Omental fat pad (tissue), 4 donors: ENCODE measurements at places on chromosomes 12 and 14.

DNA sequence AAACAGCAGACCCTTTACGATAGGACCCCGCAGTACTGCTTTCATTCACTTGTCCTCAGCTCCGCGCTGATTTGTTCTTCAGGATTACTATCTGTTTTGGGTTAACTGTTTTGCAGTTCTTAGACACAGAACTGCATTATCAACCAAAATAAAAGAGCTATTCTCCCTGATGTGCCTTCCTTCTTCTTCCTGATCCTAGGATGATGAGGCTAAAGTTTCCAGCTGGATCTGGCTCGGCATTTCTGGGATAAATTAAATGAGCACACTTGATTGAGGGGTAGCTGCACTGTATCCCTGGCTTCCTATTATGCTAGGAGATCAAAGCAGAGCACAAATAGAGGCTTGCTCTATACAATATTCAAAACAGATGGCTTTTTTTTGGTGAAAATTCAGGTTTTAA lies 165.7 kb downstream of the FBXL14 start:
- DNase-seq, result no peak

GRCh38 chr12:122200541-122201175 lies 2.9 kb upstream of the B3GNT4 start:
- no peak for DNase-seq

GRCh38 chr12:79776111-79776510 lies 85.3 kb upstream of the PAWR start:
- DNase-seq, result no peak

GRCh38 chr12:20142956-20143355 lies 225.4 kb upstream of the PDE3A start:
- no peak for DNase-seq

GRCh38 chr12:52441320-52441911 lies 7.2 kb upstream of the KRT75 start:
- DNase-seq, result no peak

DNA sequence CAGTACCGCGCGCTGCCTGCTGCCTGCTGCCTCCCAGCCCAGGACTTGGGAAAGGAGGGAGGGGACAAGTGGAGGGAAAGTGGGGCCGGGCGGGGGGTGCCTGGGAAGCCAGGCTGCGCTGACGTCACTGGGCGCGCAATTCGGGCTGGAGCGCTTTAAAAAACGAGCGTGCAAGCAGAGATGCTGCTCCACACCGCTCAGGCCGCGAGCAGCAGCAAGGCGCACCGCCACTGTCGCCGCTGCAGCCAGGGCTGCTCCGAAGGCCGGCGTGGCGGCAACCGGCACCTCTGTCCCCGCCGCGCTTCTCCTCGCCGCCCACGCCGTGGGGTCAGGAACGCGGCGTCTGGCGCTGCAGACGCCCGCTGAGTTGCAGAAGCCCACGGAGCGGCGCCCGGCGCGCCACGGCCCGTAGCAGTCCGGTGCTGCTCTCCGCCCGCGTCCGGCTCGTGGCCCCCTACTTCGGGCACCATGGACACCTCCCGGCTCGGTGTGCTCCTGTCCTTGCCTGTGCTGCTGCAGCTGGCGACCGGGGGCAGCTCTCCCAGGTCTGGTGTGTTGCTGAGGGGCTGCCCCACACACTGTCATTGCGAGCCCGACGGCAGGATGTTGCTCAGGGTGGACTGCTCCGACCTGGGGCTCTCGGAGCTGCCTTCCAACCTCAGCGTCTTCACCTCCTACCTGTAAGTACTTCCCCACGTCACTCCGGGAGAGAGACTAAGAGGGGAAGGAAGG lies at the start of gene LGR5:
TSS of gene LGR5 (plus strand) at position 186 of the 732 bp plus-strand sequence. CDS start at position 469, 283 bp downstream.
- DNase-seq, result no peak

DNA sequence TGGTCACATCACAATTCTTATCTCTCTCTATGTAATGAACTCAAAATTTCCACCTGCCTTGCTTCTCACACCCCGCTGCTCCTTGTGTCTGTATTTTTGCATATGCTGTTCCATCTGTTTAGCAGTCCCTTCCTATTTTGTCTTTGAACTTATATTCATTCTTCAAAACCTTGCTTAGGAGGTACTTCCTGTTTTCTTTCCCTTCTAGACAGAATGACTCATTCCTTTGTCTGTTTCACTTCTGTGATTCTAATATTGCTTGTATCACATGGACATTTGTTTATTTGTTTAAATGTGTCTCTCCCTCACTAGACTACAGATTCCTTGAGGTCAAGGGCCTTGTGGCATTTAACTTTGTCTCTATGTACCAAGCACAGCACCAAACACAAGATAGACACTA lies 424.2 kb downstream of the ETNK1 start:
- no peak for DNase-seq

DNA sequence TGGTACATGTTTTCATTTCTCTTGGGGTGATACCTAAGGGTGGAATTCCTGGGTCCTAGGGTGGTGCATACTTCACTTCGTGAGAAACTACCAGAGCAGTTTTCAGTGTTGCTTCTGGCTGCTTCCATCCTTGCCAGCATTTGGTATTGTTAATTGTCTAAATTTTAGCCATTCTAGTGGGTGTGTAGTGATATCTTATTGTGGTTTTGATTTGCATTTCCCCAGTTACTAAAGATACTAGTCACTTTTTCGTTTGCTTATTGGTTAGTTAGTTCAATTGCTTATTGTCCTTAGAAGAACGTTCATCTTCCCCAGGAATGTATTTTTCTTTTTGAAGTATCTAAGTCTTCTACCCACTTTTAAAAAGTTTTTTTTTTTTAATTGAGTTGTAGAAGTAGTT lies 80.2 kb downstream of the ERC1 start:
- DNase-seq, result no peak

- no peak for DNase-seq
Observed at GRCh38 chr14:90519262-90519920, 122.6 kb downstream of the CALM1 start.

GRCh38 chr12:125331342-125332052 lies 266.3 kb downstream of the AACS start:
- DNase-seq, result no peak

- no peak for DNase-seq
Observed at GRCh38 chr14:104681689-104682074, 7.7 kb upstream of the INF2 start.

- no peak for DNase-seq
Observed at GRCh38 chr12:5015711-5016492, 27.8 kb upstream of the KCNA5 start.

DNA sequence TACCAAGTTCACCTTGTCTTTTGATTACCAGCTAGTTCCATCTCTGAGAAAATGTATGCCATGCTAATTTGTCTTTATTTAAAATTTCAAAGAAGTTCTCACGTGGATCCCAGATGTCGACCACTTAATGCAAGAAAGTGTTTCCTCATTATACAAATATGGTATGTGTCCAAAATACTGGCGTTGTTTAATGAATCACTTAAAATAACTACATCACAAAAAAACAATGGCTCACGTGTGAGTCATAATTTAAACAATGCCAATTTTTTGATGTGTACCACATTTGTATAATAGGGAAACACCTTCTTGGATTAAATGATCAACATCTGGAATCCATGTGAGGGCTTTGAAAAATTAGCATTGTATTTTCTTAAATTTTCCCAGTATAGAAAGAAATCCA lies 40.8 kb downstream of the DBX2 start:
- DNase-seq, result no peak

GRCh38 chr14:65190312-65190711 lies 88.0 kb upstream of the MAX start:
- DNase-seq, result no peak

GRCh38 chr12:82124711-82125380 lies 233.3 kb downstream of the CCDC59 start:
- no peak for DNase-seq

GRCh38 chr12:50069069-50069468 lies 11.7 kb downstream of the ASIC1 start:
- DNase-seq, result no peak

- no peak for DNase-seq
Observed at GRCh38 chr12:26187014-26187798, 8.2 kb upstream of the SSPN start.

DNA sequence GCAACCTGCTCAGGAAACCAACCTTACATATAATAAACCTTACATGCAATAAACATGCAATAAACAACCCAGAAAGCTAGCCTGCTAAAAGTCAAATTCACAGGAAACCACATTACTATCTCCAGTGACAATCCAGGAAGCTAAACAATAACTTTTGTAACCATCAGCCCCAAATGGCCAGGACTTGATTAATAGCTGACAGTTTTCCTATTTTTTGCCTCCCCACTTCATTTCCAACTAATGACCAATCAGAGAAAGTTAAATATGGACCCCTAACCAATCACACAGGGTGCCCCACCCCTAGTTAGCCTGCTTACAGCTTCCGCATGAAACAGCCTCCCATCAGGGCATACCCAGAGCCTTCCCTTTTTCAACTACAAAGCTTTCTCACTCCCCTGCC lies 152.2 kb upstream of the LMNTD1 start:
- DNase-seq, result no peak

GRCh38 chr12:1918884-1919236 lies 408 bp upstream of the CACNA2D4 start:
- DNase-seq, result no peak

- no peak for DNase-seq
Observed at GRCh38 chr12:108964371-108965352, 56.2 kb downstream of the SVOP start.

- no peak for DNase-seq
Observed at GRCh38 chr12:570435-570920, 92.8 kb downstream of the NINJ2 start.

DNA sequence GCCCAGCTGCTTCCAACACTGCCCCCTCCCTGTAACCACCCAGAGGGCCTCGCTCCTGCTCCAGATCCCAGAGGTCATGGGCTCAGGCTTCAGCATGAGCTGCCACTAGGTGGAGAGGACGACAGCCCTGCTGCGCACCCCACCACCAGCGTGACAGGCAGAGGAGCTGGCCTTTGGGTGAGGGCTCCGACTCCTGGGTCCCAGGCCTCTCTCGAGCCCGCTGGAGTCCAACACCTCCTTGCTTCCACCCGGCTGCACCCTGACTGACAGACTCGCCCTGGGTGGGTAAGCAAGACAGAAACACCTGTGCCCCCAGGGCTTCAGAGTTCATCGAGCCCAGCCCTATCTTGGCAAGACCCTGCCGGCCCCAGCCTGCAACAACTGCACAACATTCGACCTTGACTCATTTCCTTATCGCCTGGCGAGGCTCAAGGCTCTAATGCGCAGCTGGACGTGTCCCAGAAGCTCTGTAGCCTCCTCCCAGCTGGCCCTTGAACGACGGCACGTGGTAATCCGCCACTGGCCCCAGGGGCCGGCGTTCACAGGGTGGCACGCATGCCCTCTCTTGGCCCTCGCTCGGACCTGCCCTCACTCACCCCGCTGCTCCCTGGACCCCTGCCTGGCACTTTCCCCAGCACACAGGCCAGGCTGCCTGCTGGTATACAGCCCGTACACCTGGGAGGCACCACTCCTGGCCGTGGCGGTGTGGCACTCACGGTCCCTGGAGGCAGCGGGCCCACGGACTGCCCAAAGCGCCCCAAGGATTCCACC lies 28.0 kb downstream of the VPS37B start:
- no peak for DNase-seq

- no peak for DNase-seq
Observed at GRCh38 chr14:58002618-58003017, 136.7 kb upstream of the SLC35F4 start.

- no peak for DNase-seq
Observed at GRCh38 chr14:35117112-35117511, 4.7 kb downstream of the PPP2R3C start.

GRCh38 chr12:45670346-45671065 lies 59.0 kb upstream of the ARID2 start:
- DNase-seq, result no peak

DNA sequence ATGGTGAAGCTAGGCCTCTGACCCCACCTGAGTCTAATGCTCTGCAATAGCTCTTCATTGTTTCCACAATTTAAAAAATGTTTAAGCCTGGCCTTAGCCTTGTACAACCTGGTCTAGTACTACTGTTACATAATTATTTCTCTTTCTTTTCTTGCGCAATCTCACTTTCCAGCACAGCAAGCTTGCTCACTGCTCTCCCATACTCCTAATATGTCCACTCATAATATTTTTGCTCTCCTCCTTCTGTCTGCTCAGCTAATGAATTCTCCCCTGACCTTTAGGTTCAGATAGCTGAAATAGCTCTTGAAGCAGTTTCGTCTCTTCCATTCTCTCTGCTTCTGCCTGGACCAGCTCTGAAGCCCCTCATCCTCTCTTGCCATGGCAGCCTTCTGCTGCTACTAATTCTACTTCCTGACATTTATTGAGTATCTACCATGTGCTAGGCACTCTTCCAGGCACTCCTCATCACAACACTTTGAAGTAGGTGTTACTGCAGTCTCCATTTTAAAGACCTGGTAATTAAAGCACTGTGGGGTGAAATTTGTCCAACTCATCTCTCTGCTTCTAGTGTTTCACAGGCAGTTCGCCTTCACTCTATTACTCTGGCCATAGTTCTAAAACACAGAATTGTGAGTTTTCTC lies 2.8 kb upstream of the SLC48A1 start:
- DNase-seq, result no peak

GRCh38 chr14:105525861-105526775 lies at the start of gene TMEM121:
TMEM121 (plus strand) TSS chr14:105526583; CDS start chr14:105528835, 2,252 bp downstream.
- no peak for DNase-seq

- no peak for DNase-seq
Observed at GRCh38 chr12:15928870-15929571, 17.9 kb downstream of the DERA start.

DNA sequence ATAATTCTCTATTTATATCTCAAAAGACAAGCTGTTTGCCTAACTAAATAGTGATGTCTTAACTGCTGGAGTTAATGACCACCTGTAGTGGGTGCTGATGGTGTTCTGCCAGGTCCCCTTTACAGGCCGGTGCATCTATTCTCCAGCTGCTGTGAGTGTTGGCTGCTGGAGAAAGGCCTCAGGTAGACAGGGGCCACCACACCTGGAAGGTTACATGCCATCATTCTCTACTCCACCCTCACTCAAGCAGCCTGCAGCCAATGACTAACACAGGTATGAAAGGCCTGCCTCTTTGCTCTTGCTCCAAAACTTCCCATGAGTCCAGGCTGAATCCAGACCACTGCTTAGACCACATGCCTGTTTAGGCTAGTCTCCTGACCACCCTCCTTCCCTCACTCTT lies 73.9 kb downstream of the RPS6KA5 start:
- no peak for DNase-seq

DNA sequence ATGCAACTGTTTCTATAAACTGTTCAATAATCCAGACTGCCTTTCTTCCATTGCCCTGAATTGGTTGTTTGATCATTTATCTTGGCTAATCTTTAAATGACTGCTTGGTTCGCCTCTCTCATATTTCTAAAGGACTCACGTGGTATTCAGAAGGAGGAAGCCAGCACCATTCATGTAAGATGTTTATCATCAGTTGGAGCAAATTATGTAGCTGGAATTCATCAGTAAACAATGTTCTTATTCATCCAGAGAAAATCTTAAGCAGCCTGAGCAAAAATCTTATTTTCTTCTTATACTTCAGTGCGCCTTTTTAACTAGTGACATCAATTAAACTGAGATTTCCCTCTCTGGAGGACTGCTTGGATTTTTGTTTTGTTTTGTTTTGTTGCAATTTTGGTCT lies 538.7 kb upstream of the TMEM132C start:
- DNase-seq, result no peak
